ENCODE measurements at places on chromosomes 1 and 21.

DNA sequence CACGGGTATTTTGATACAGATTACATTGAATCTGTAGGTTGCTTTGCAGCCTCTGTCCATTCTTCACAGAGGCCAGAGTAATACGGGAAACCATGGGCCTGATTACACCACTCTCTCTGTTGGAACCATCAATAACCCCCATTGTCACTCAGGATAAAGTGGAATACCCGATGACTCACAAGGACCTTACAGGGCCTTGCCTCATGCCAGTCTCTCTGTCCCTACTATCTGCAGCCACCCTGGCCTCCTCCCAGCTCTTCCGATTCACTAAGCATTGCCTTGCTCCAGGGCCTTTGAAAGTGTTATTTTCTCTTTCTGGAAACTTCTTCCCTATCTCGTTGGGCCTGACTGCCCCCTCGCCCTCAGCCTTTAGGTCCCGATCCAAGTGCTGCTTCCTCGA lies 61.7 kb downstream of the HMGB4 start:
- DNase-seq = no peak

DNA sequence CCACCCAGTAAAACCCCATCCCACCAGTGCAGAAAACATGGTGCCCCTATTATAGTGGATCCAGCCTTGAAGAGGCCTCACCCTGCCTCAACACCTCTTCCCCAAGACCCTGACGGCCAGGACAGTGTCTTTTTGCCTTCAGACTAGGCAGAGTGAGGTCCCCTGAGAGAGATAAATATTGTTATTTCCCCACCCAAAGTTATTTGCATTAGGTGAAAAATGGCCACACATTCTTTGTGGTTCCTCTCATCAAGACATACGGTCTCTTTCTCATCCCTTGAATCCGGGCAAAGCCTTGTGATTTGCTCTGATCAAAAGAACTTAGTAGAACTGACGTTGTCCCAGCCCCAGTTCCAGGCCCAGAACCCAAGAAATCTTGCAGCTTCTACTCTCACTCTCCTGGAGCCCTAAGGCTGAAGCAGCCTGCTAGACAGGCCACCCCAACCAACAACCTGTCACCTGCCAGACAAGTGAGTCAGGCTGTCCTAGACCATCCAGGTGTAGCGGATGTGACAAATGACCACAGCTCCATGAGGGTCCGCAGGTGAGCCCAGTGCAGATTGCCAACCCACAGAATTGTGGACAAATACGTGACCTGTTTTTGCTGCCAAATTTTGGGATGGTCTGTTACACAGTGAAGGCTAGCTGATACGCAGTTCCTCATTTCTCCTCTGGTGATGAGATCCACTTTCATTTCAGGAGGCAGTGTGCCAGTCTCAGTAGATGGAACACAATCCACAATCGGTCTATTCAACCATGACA lies 8.1 kb upstream of the SSU72 start:
- DNase-seq = no peak

DNA sequence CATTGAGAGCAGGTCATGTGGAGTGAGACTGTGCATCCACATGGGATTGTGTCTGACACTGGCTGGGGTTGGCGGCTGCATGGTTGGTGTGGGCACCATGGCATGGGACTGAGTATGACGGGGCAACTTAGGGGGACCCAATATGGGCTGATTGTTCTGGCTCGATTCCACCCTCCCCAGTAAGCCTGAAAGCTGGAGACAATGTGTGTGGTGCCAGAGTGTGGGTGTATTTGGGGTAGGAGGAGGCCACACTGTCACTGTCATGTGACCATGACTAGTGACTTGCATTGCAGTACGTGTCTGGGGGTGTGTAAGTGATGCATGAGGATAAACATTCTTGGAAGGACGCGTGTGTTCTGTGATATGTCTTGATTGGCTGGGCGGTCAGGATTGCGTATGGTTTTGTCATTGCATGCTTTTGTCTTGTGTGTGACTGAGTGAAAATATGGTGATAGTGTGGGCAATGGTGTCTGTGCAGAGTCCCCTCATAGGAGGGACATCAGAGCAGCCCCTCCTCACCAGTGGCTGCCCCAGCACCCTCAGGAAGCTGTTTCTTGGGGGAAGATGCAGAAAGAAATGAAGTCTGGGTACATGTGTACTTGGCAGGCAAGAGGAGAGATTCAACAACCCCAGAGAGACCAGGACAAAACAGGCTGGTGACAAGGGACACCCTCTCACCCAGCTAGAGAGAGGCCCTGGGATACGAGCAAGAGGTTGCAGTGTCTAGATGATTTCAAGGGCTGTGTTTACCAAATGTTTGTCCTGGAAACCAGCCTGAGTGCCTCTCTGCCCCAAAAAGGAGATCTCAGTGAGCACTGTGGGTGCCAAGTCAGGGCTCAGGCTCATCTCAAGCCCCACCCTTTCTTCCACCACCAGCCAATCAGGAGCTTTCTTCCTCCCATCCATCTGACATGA lies 36.3 kb downstream of the SDC3 start:
- DNase-seq = no peak

DNA sequence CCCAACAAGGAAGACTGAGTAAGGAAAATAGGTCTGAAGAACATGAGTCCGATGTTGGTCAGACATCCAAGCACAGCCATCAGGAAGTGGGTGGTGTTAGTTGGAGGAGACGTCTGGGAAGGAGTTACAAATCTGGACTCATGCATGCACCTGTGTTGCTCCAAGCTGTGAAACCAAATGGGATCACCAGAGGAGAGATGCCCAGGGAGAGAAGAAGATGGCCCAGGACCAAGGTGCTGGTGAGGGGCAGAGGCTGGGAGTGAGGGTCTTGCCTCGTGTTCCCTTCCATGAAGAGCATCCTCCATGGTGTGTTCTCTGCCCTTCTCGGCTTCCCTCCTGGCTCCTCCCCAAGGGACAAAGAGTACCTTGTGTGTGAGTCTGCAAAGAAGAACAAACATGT lies 405.6 kb downstream of the NPHP4 start:
- DNase-seq = no peak

DNA sequence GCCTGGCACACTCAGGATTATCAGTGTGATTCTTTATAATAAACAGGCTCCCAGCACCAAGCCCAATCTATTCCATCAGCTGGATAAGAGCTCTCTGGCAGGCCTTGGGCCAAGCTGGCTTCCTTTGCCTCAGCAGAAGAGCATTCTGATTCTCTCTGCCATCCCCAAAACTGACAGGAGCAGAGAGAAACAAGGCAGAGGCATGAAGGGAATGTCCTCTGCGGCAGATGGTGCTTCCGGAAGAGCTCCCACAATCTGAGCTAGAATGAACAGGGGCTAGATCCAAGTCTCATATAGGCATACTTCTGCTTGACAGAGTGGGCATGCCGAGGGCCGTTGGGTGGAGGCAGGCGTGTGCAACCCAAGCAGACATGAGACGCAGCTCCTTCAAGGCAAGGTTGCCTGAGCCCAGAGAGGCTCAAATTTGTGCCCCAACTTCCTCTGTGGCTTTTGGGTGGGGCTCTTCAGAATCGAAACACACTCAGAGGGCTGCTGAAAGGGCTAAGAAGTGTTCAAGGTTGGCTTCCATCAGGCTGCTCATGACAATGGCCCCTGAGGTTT lies 4.0 kb downstream of the CAPN2 start:
- DNase-seq = no peak

Measured in eye (tissue), 1 donor.